ENCODE measurements at places on chromosomes 13 and 19. TPM values are rescaled to one million over a fixed set of nuclear protein-coding genes. Genes with fewer than 3 reads are reported as not detected.

The LHB gene
- not detected for total RNA-seq

The KIR2DL4 gene
- not detected for total RNA-seq

The MRPL57 gene
- total RNA-seq: 46.4 TPM

The APOE gene
- 83.1 TPM for total RNA-seq

The ZNF829 gene
- total RNA-seq: 3.6 TPM

The ZNF799 gene
- total RNA-seq: 5.2 TPM

The ZNF132 gene
- 6.1 TPM for total RNA-seq

The GRIN2D gene
- total RNA-seq: 0.36 TPM

The KLK2 gene
- not detected for total RNA-seq

The NLRP11 gene
- total RNA-seq: not detected

The TEX29 gene
- total RNA-seq: 1.5 TPM

- H3K27ac ChIP-seq: no peak overlapping the region
- no peak overlapping the region for H3K4me3 ChIP-seq
- no peaks in the 10 kb centered on the region for H3K27me3 ChIP-seq
- DNase-seq: no peak
- H3K36me3 ChIP-seq: no peaks in the 10 kb centered on the region
- H3K4me1 ChIP-seq: no peaks in the 10 kb centered on the region
Observed at GRCh38 chr13:39419068-39419467, 183.9 kb downstream of the LHFPL6 start.

DNA sequence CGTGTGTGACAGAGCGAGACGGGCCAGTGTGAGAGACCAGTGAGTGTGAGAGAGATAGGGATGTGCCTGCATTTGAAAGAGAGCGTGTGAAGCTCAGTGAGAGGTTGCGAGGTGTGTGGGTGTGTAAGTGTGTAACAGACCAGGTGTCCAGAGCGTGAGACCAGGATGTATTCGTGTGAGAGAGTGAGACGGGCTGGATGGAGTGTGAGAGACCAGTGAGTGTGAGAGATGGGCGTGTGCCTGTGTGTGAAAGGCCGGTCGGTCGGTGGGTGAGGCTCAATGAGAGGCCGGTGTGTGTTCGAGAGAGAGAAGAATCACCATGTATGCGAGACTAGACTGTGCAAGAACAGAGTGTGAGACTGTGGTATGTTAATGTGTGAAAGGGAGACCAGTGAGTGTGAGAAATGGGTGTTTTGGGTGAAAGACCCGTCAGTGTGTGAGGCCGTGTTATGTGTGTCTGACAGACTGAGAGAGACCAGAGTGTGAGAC, 679 bp downstream of the ZNF471 start:
- no peaks in the 10 kb centered on the region for H3K27me3 ChIP-seq
- H3K36me3 ChIP-seq: no peaks in the 10 kb centered on the region
- H3K4me1 ChIP-seq: no peaks in the 10 kb centered on the region

- H3K27me3 ChIP-seq: no peaks in the 10 kb centered on the region
- no peak overlapping the region for H3K27ac ChIP-seq
- no peak overlapping the region for H3K4me3 ChIP-seq
- no peak for DNase-seq
- no peaks in the 10 kb centered on the region for H3K36me3 ChIP-seq
Observed at GRCh38 chr19:1163283-1163933, 10.7 kb downstream of the SBNO2 start.

DNA sequence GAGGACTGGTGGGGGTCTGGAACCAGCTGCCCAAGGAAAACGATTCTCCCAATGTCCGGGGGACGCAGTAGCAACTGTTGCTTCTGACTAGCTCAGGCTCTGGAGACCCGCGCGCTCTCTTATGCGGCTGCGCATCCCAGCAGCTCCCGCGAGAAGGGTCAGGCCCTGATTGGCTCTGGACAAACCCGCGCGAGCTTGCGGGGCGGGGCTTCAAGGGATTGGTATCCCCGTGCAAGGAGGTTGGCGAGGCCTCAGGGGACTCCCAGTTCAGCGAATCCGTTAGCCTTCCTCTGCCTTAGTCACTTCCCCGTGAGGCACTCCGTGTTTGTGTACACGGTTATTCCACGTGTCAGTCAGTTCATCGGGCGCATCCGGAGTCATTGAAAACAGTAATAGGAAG, 20.2 kb downstream of the SIGLECL1 start:
- no peak overlapping the region for H3K27ac ChIP-seq
- H3K36me3 ChIP-seq: no peaks in the 10 kb centered on the region
- H3K4me1 ChIP-seq: no peaks in the 10 kb centered on the region
- no peak overlapping the region for H3K4me3 ChIP-seq

- no peak overlapping the region for H3K4me3 ChIP-seq
- H3K27me3 ChIP-seq: no peaks in the 10 kb centered on the region
- no peaks in the 10 kb centered on the region for H3K36me3 ChIP-seq
- DNase-seq: no peak
- H3K27ac ChIP-seq: no peak overlapping the region
Observed at GRCh38 chr13:41548910-41549309, 91.6 kb downstream of the RGCC start.

DNA sequence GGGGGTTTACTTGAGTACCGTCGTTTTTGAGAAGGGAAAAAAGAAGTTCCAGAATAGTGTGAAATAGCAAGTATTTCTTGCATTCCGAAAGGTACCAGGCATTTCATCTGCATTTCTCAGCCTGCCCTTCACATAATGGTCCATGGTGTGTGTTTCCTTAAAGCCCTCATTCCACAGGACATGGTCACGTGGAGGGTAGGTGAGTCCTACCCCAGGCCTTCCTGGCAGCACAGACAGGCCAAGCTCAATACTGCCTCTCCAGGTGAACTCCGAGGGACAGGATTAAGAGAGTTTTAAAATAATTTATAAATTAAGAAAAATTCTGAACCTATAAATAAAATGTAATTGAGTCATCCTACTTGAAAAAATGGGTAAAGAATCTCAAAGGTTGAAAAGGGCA, 64.7 kb downstream of the TNFRSF19 start:
- no peak overlapping the region for H3K4me3 ChIP-seq
- no peak overlapping the region for H3K27ac ChIP-seq
- DNase-seq: no peak
- H3K36me3 ChIP-seq: no peaks in the 10 kb centered on the region
- H3K27me3 ChIP-seq: no peaks in the 10 kb centered on the region

GRCh38 chr19:13850910-13851733, 25.8 kb upstream of the NANOS3 start:
- no peaks in the 10 kb centered on the region for H3K27me3 ChIP-seq
- H3K4me3 ChIP-seq: no peak overlapping the region
- no peaks in the 10 kb centered on the region for H3K36me3 ChIP-seq
- peaks cover 64% of the 10 kb centered on the region for H3K4me1 ChIP-seq

GRCh38 chr19:29564574-29565005, 38.8 kb downstream of the VSTM2B start:
- H3K36me3 ChIP-seq: no peaks in the 10 kb centered on the region
- DNase-seq: no peak
- H3K4me1 ChIP-seq: no peaks in the 10 kb centered on the region
- no peak overlapping the region for H3K4me3 ChIP-seq

DNA sequence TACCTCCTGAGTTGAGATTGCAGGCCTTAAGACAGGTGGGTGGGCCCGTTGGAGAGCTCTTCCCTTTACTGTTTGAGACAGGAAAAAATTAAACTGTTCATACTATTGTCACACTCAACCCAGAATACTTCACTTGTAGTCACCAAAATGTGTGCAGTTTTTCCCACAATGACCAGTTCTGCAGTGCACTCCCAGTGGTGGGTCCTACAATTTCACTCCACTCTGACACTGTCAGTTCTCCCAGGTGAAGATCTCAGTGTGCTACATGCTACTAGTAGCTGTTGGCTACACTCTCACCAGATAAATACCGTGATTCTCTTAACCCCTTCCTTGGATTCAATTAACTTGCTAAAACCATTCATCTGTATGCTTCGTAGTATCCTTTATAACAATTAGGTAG, 2.9 kb downstream of the ZNF665 start:
- no peaks in the 10 kb centered on the region for H3K27me3 ChIP-seq
- no peak for DNase-seq
- H3K27ac ChIP-seq: no peak overlapping the region

DNA sequence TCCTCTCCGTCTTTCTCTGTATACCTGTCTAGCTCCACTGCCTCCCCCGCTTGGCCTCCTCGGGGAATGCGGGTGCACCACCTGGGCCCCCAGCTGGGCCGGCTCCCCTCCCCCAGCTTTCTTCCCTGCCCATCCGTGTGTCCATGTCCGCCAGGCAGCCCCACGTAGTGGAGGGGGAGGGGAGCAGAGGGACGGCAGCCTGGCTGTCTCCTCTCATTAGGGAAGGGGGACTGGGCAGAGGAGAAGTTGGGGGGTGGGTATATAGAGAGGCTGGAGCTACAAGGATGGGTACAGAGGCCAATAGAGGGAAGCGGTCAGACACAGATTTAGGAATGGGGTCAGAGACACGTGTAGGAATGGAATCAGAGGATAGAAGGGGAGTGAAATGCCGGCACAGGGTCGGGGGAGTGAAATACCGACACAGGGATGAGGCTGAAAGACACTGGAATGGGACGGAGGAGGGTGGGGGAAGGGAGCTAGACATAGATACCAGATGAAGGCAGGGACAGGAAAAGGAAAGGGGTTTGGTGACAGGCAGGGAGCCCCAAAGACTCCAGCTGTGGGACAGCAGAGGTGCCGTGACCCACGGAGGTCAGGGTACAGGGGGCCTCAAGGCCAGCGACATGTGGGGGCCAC, 2.8 kb downstream of the NECTIN2 start:
- peak overlapping the region; percentile 94 for H3K4me3 ChIP-seq
- peak; percentile 70 for DNase-seq
- H3K36me3 ChIP-seq: peaks cover 5% of the 10 kb centered on the region
- H3K4me1 ChIP-seq: peaks cover 45% of the 10 kb centered on the region
- H3K27ac ChIP-seq: peak overlapping the region; percentile 94

DNA sequence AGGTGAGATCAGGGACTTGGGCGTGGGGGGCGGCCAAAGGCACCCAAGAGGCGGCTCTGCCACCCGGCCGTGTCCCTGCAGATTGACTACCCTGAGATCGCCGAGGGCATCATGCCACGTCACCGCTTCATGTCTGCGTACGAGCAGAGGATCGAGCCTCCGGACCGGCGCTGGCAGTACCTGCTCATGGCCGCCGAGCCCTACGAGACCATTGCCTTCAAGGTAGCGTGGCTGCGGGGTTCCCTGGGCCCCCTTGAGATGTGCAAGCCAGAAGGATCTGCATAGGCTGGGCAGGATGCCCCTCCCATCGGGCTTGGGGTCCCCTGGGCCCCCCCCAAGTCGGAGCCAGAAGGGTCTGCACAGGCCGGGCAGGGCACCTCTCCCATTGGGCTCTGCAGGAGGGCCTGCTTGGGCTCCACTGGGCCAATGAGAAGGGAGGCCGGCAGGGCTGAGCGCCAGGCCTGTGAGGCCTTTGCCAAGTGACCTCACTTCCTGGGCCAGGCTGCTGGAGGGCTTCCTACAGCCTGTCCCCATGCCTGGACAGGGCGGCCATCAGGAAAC, 2.2 kb upstream of the AMH start:
- H3K27me3 ChIP-seq: peaks cover 29% of the 10 kb centered on the region
- no peak overlapping the region for H3K4me3 ChIP-seq
- no peak for DNase-seq
- H3K36me3 ChIP-seq: peaks cover 38% of the 10 kb centered on the region

DNA sequence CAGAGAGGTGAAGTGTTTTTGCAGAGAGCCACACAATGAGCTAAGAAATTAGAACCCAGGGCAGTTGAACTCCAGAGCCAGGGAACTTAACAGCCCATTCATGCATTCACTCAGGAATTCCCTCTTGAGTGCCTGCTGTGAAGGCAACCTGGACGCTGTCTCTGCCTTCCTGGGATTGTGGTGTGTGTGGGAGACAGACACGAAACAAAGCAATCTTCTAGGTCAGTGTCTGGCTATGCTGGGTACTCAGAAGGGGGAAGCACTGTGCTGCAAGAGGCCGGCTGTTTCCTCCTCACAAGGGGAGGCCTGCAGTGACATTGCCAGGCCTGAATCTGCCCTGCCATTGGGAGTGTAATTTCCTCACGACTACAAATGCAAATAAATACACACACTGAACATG, 9.7 kb downstream of the BCKDHA start:
- no peak for DNase-seq
- peaks cover 24% of the 10 kb centered on the region for H3K4me1 ChIP-seq
- H3K27me3 ChIP-seq: no peaks in the 10 kb centered on the region
- no peak overlapping the region for H3K4me3 ChIP-seq

GRCh38 chr13:97387485-97387839, 46.5 kb upstream of the RAP2A start:
- peak overlapping the region; percentile 28 for H3K27ac ChIP-seq
- H3K27me3 ChIP-seq: no peaks in the 10 kb centered on the region
- DNase-seq: no peak

DNA sequence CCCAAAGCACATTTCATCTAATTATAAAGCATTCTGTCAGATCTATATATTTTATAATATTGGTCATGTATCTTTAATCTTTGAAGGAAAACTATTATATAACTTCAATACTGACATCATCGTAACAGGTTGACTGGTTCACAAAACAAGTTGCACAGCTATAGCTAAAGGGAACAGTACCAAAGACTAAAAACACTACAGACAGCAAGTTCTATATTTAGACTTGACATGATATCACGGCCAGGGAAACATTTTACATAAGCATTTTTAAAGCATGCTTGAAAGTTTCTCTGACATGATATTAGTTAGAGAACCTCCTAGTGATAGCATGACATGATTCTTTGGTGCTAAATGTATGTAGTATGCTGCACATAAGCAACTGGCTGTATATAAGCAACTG, 182.5 kb downstream of the NDFIP2 start:
- H3K4me1 ChIP-seq: peaks cover 4% of the 10 kb centered on the region
- H3K4me3 ChIP-seq: no peak overlapping the region
- no peaks in the 10 kb centered on the region for H3K36me3 ChIP-seq
- no peak for DNase-seq
- no peaks in the 10 kb centered on the region for H3K27me3 ChIP-seq

DNA sequence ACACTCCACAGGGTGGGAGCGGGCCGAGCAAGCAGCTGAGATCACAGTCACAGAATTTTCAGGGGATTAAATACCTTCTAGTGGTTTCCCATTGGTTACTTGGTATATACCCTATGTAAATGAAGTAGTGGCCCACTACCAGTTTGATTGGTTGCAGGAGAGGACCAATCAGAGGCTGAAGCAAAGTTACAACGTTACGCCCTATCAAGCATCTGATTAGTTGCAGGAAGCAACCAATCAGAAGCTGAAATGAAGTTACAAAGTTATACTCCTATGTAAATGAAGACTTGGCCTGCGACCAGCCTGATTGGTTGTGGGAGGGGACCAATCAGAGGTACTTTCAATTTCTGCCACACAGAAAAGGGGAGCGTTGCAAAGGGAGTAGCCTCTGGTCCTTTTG, 474.0 kb downstream of the COG6 start:
- DNase-seq: no peak
- no peak overlapping the region for H3K27ac ChIP-seq
- H3K4me3 ChIP-seq: no peak overlapping the region
- H3K36me3 ChIP-seq: no peaks in the 10 kb centered on the region
- H3K4me1 ChIP-seq: no peaks in the 10 kb centered on the region

- no peaks in the 10 kb centered on the region for H3K27me3 ChIP-seq
- no peaks in the 10 kb centered on the region for H3K36me3 ChIP-seq
- H3K4me1 ChIP-seq: no peaks in the 10 kb centered on the region
- no peak overlapping the region for H3K27ac ChIP-seq
- H3K4me3 ChIP-seq: no peak overlapping the region
Observed at GRCh38 chr13:47004540-47004939, 107.7 kb upstream of the HTR2A start.
